Hepatocyte (in vitro differentiated cells): ENCODE measurements at places on chromosomes 1 and 21. TPM values are rescaled to one million over a fixed set of nuclear protein-coding genes. Genes with fewer than 3 reads are reported as not detected.

Gene SPRR2B
- not detected in 2 replicates for total RNA-seq

GRCh38 chr1:199279872-199280645, 641.2 kb downstream of the PTPRC start:
- no peaks in the 10 kb centered on the region for H3K4me1 ChIP-seq
- H3K27me3 ChIP-seq = no peaks in the 10 kb centered on the region
- H3K4me3 ChIP-seq = no peak overlapping the region
- H3K36me3 ChIP-seq = no peaks in the 10 kb centered on the region
- H3K27ac ChIP-seq = no peak overlapping the region

GRCh38 chr1:224791362-224791941, 138.0 kb upstream of the DNAH14 start:
- H3K4me1 ChIP-seq = no peaks in the 10 kb centered on the region
- H3K27ac ChIP-seq = no peak overlapping the region
- H3K4me3 ChIP-seq = no peak overlapping the region
- H3K36me3 ChIP-seq = no peaks in the 10 kb centered on the region
- no peak for DNase-seq

DNA sequence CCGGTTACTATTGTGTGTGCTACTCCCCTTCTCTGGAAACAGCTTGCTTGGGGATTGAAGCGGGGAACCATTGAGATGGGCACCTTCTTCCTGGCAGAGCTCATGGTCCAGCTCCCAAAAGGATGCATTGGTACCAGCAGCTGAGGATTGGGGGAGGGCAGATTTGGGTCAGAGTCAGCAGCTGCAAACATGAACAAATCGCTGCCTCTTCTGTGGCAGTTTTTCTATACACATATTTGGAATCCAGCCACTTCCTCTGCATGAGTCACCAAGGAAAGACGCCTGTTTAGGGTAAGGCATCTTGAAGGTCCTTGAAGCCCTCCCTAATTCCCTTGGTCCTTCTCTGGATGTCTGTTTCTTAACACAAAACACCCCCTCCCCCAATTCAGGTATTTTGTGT, 104.7 kb downstream of the DAB1 start:
- no peaks in the 10 kb centered on the region for H3K36me3 ChIP-seq
- H3K4me3 ChIP-seq = no peak overlapping the region
- no peaks in the 10 kb centered on the region for H3K27me3 ChIP-seq
- H3K4me1 ChIP-seq = peaks cover 5% of the 10 kb centered on the region
- no peak overlapping the region for H3K27ac ChIP-seq

GRCh38 chr1:172135076-172135672, 285.3 kb upstream of the C1orf105 start:
- H3K4me3 ChIP-seq = no peak overlapping the region
- peaks cover 12% of the 10 kb centered on the region for H3K4me1 ChIP-seq

GRCh38 chr1:39063775-39064174, 37.6 kb downstream of the NDUFS5 start:
- H3K36me3 ChIP-seq = no peaks in the 10 kb centered on the region
- H3K27ac ChIP-seq = no peak overlapping the region
- DNase-seq = no peak
- no peaks in the 10 kb centered on the region for H3K27me3 ChIP-seq
- H3K4me1 ChIP-seq = no peaks in the 10 kb centered on the region
- H3K4me3 ChIP-seq = no peak overlapping the region

GRCh38 chr1:14745789-14746188, 147.3 kb downstream of the KAZN start:
- DNase-seq = no peak
- no peak overlapping the region for H3K27ac ChIP-seq
- H3K27me3 ChIP-seq = no peaks in the 10 kb centered on the region
- H3K4me1 ChIP-seq = peaks cover 11% of the 10 kb centered on the region
- no peaks in the 10 kb centered on the region for H3K36me3 ChIP-seq

Gene TBX15
- 3.8 and 5.1 TPM in 2 replicates for total RNA-seq

DNA sequence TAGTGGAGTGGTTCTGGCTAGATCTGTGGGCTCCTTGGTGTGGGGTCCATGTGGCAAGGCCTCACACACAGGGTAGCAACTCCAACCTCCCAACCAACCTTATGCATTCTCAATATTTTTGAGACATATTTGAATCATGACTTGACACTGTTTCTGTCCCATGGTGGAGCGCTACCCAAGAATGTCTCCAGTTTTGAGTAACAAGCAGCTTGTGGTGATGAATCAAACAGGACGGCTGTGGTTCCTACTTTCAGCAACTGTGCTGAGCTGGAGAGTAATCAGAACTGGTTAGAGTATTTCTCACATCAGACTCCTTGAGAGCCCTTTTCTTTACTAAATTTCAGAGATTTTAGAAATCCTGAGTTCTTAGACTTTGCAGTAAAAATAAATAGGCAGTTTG, 3.1 kb downstream of the LCE3D start:
- no peak overlapping the region for H3K4me3 ChIP-seq
- no peak for DNase-seq
- no peak overlapping the region for H3K27ac ChIP-seq
- no peaks in the 10 kb centered on the region for H3K36me3 ChIP-seq
- H3K27me3 ChIP-seq = no peaks in the 10 kb centered on the region

Gene LRRC38
- total RNA-seq = 3.8 and 7.5 TPM in 2 replicates

DNA sequence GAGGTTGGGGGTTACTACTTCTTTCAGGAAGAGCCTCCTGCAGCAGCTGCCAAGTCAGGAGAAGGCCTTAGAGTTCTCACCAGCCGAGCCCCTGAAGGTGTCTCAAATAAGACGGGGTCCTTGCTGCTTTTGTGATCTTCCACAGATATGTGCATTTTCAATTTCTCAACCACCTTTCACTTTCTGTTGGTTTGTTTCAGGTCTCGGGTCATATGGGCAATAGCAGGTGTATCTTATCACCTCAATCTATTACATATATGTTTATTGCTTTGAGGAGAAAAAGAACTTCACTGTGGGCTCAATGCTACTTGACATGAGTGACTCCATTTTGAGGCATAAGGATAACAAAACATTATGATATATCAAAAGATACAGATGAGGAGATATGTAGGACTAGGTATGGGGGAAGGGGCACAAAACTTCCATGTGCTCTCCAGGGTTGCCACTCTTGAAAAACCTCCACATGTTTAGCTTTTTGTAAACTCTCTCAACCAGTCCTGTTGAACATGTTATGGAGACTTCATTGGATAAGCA, 1171.4 kb upstream of the ADGRL2 start:
- no peaks in the 10 kb centered on the region for H3K4me1 ChIP-seq
- DNase-seq = no peak
- H3K27me3 ChIP-seq = no peaks in the 10 kb centered on the region

DNA sequence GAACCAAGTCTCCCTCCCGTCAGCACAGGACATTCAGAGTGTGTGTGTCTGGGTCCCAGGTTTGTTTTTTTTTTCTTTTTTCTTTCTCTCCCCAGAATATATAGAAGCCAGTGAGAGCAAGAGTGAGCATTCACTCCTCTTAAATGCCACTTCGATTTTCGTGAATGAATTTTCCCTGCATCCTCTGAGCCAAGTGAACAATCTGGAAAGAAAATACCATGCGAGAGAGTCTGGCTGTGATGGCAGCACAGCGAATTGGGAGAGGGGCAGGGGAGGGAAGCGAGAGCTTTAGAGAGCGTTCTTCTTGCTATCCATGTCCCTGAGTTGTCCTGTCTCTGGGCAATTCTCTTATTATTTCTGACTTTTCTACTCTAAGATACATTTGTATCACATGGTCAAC, 76.0 kb upstream of the RAB3GAP2 start:
- no peak overlapping the region for H3K27ac ChIP-seq
- no peak for DNase-seq
- no peak overlapping the region for H3K4me3 ChIP-seq
- no peaks in the 10 kb centered on the region for H3K36me3 ChIP-seq
- no peaks in the 10 kb centered on the region for H3K27me3 ChIP-seq

- peak overlapping the region; percentile 88 for H3K27ac ChIP-seq
- no peaks in the 10 kb centered on the region for H3K36me3 ChIP-seq
- DNase-seq = peak; percentile 52
- H3K27me3 ChIP-seq = peaks cover 6% of the 10 kb centered on the region
- H3K4me3 ChIP-seq = peak overlapping the region; percentile 92
Observed at GRCh38 chr1:150150133-150151021, 661 bp downstream of the PLEKHO1 start.

Gene RIMS3
- total RNA-seq = 1.0 and 1.6 TPM in 2 replicates

Gene CYP4Z1
- total RNA-seq = 0.52 TPM in 1 of 2 replicates, not detected in the other

Gene PBXIP1
- total RNA-seq = 52.4 and 53.0 TPM in 2 replicates

DNA sequence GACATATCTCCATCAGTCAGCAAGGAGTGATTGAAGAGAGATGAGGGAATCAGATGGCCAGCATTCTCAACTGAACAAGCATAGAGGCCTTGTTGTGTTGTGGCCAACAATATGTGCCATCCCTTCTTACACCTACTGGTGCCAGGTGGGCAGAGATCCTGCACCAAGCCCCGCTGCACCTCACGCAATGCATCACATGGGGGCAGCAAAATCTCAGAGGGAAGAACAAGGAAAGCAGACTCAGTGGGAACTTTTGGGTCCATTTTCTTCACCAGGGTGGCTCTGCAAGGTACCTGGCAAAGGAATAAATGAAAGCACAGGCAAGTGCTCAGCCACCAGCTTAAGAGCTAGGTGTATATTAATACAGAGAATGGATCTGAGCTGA, 33.2 kb downstream of the HSD3B2 start:
- H3K4me3 ChIP-seq = no peak overlapping the region
- H3K27ac ChIP-seq = no peak overlapping the region
- peaks cover 14% of the 10 kb centered on the region for H3K4me1 ChIP-seq
- no peaks in the 10 kb centered on the region for H3K27me3 ChIP-seq

Gene ADARB1
- 9.9 and 16.0 TPM in 2 replicates for total RNA-seq

DNA sequence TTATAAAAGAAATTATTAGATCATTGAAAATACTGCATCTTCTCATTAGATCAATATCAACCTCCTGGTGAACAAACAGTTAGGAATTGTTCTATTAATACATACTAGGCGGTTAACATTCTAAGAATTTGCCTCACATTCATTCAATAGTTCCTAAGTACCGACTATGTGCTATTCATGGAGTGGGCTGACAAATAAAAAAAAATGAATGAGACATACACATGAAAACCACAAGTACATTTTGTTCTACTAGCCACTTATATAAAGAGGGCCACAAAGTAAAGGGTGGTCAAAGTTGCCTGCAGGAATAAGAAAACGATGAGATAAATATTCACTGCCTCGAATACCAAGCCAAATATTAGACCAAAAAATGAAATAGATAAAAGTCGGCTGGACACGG, 294.4 kb downstream of the SDCCAG8 start:
- no peaks in the 10 kb centered on the region for H3K27me3 ChIP-seq
- H3K4me1 ChIP-seq = no peaks in the 10 kb centered on the region
- H3K36me3 ChIP-seq = no peaks in the 10 kb centered on the region
- no peak overlapping the region for H3K27ac ChIP-seq

DNA sequence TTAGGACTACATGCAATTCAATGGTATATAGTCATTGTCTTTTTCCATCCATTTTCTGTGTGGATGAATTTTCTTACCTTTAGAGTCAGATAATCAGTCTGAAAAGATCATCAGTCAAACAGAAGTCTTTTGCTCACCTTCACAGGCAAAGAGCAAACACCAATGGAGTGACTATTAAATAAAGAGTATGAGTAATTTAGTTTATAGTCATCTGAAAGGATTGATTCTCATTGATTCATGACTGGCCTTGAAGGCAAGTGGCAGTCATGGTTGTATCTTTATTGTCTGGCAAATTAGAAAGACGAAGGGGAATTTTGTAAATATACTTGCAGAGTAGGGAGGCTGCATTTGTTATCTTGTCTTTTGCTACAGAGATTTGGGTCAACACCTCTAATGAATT, 89.9 kb downstream of the EPB41 start:
- DNase-seq = no peak
- no peaks in the 10 kb centered on the region for H3K36me3 ChIP-seq

Gene MLLT11
- 16.8 and 16.9 TPM in 2 replicates for total RNA-seq

DNA sequence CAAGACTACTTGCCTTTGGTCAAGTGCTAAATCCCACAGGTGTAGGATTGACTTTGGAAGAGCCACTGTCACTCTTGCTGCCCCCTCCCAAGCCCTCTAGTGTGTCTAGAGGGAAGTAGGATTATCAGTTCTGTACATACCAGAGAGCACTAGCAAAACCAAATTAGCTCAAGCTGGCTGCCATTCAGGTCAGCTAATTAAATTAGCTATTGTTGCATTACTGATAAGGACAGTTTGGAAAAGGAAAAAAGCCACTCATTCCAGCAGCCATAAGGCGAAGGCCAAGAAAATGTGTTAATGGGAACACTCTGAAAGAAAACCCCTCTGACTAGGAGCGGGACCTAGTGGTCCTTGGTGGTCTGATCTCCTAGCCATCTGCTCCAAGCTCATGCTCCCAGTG, 321.7 kb downstream of the PBX1 start:
- H3K4me1 ChIP-seq = no peaks in the 10 kb centered on the region
- no peak overlapping the region for H3K27ac ChIP-seq
- no peaks in the 10 kb centered on the region for H3K27me3 ChIP-seq
- DNase-seq = no peak

Gene OR2L8
- total RNA-seq = not detected in 2 replicates

Gene WNT3A
- 0.03 and 0.20 TPM in 2 replicates for total RNA-seq

GRCh38 chr1:33056426-33056825, 19.7 kb upstream of the AK2 start:
- no peak overlapping the region for H3K27ac ChIP-seq
- DNase-seq = no peak
- H3K4me1 ChIP-seq = no peaks in the 10 kb centered on the region
- no peaks in the 10 kb centered on the region for H3K27me3 ChIP-seq

Gene LAMTOR2
- 48.5 and 73.1 TPM in 2 replicates for total RNA-seq

- no peaks in the 10 kb centered on the region for H3K27me3 ChIP-seq
- no peaks in the 10 kb centered on the region for H3K4me1 ChIP-seq
- peak overlapping the region; percentile 40 for H3K27ac ChIP-seq
- H3K4me3 ChIP-seq = no peak overlapping the region
- DNase-seq = no peak
Observed at GRCh38 chr1:226397011-226397926, 10.6 kb downstream of the PARP1 start.

Gene ERVH48-1
- total RNA-seq = 5.4 and 7.6 TPM in 2 replicates

Gene ERICH3
- 0.12 and 0.47 TPM in 2 replicates for total RNA-seq

GRCh38 chr1:234610666-234611224, 767 bp upstream of the IRF2BP2 start:
- peak; percentile 97 for DNase-seq
- no peaks in the 10 kb centered on the region for H3K27me3 ChIP-seq
- peak overlapping the region; percentile 81 for H3K4me3 ChIP-seq
- H3K27ac ChIP-seq = peak overlapping the region; percentile 99
- peaks cover 2% of the 10 kb centered on the region for H3K36me3 ChIP-seq
- H3K4me1 ChIP-seq = peaks cover 34% of the 10 kb centered on the region

DNA sequence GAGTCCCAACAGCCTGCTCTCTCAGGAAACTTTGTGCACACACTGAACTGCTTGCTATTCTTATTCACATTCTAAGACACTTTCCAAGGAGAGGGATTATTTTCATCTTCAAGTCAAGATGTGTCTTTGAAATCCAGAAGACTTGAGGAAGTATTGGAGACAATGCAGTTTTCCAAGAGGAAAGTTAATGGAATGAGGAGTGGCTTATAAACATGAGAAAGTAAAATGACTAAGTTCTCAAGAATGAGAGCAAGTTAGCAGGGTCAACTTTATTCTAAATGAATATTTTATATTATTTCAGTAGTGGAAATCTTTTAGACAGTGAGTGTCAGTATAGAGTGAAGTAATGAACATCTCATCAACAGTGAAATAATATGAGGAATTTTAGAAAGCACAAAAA, 1239.3 kb downstream of the MRPL39 start:
- no peak overlapping the region for H3K4me3 ChIP-seq
- no peaks in the 10 kb centered on the region for H3K27me3 ChIP-seq
- DNase-seq = no peak
